ENCODE measurements at places on chromosomes 11 and 22. TPM values are rescaled to one million over a fixed set of nuclear protein-coding genes. Genes with fewer than 3 reads are reported as not detected.

- DNase-seq: no peak
Observed at GRCh38 chr11:80103142-80103859, 662.5 kb upstream of the TENM4 start.

- peak; percentile 79 for DNase-seq
Observed at GRCh38 chr11:72482211-72482812, 48.0 kb upstream of the CLPB start.

DNA sequence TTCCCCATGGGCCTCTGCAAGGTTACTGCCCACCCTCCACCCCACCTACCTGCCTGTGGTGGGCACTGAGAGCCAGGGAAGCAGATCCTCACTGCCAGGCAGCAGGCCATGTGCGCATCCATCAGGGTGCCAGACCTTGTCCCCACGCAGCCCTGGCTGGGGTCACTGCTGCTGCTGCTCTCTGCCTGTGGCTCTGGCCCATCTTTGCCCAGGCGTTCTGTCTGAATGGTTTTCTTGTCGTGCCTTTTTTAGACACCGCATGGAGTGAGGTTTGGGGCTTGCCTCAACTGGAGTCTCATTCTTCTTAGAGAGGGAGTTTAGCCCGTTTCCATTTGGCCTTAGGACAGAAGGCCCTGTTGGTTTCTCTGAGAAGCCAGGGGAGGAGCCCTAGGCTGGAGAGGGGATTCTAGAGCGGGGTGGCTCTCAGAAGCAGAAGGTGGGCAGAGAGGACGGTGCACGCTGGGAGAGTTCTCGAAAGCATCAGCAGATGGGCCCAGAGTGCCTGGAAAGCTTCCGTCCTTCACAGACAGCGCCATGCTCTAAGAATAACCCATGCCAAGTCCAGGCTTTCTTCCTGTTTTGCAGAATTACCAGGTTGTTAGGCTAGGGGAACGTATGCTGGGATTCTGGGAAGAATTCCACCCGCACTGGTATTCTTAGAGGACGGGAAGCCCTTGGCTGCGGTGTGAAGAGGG, 8.1 kb downstream of the TANGO2 start:
- peak; percentile 35 for DNase-seq

The OR2D2 gene
- total RNA-seq: not detected

The ELMOD1 gene
- 0.41 TPM for total RNA-seq

GRCh38 chr11:120565466-120566155, 54.1 kb downstream of the GRIK4 start:
- no peak for DNase-seq

DNA sequence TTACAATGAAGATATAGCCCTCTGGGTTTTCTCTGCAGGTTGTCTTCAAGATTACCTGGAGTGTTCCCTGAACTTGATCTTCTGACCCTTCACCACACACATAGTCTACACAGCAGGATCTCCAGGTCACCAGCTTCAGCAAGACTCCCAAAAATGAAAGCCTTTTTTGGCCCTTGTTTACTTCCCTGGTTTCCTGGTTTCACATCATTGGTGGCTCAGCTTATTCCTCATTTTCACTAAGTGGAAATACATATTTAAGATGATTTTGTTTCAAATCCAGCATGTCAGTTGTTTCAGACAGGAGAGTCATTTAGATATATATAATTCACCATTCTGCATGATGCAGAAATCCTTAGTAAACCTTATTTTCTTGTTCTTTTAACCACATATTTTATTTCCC, 41.6 kb upstream of the MPEG1 start:
- no peak for DNase-seq

All from Right ventricle myocardium inferior (tissue), 1 donor.